ENCODE measurements at places on chromosomes 11 and 22.

DNA sequence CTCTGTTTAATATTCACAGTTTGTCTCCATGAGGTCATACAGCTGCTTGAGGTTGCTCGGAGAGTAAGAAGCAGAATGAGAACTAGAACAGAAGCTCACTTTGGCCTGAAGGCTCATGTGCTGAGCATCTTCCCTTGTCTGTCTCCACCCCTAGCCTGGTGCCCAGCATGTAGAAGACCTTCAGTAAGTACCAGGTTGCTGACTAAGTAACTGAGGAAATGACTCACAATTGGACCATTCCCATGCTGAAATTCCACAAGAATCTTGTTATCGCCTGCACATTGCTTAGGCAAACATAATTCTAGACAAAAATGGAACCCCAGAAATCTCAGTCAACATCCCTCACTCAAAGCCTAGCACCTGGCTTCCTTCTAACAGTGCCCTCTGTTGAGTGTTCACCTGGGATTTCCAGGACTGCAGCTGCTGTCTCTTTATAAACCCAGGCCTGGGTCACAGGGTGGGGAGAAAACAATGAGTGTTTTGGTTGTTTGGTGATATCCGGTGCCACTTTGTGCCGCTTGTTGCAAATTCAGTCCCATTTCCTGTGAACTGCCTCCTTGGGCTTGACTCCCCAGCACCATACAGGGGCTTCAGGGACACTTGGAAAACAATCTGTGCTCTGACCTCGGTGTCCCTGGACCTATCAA lies 406.8 kb downstream of the ETS1 start:
- DNase-seq: no peak

GRCh38 chr11:126423743-126424142 lies 68.3 kb downstream of the ST3GAL4 start:
- DNase-seq: no peak

DNA sequence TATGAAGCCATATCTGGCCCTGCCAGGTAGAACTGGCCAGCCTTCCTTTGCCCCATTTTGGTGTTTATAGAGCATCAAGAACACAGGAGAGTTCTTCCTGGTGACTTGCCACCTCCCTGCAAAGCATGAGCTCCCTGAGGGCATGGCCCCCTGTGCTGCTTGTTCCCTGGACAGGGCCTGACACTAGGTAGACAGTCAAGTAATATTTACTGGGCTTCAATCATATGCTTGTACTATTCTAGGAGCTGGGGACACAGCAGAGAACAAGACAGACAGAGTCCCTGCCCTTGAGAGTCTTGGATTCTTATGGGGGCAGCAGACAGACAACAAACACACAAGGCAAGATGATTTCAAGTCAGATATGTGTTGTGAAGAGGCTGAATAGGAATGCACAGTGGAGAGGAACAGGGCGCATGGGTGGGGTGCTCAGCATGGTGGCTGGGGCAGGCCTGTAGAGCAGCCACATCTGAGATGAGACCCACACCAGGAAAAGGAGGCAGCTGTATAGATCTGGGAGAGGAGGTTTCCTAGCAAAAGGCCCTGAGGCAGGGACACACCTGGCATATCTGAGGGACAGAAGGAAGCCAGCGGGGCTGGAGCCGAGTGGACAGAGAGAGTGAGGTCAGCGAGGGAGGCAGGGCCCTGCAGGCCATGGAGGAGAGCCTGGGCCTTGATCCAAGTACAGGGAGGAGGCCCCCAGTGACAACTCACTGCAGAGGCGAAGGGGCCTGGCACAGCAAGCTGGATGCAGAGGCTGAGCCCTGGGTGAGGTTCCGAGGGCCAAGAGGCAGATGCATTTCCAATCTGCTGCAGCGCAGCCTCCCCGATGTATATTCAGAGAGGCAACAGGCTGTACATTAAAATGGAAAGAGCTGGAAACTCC lies 10.2 kb upstream of the CBX6 start:
- DNase-seq: no peak

DNA sequence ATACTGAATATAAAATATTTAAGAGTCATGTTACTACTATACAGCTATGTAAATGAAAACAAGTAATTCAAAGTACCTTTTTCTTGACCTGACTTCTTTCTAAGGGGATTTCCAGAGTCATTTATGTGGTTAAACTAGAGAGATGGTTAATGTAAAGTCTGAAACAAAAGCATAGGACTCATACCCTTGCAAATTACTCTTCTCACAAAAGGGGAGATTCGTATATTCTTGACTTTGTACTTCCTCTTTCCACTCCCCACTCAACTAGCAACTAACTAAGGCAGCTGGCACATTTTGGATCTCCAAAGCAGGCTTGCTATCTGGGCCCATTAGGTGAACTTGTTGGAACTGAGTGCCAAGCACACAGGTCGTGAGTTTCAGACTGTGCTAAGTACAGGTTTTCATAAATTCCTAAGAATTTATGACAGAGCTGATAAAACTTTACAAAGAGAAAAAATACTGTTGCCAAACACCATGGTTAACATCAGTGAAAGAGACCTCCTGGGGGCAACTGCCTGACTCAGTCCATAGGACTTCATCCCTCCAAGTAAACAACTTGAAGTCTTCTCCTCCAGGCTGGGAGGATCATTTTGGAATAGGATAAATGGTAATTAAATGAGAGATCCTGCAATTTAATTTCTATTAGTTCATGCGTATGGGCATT lies 77.0 kb upstream of the DDI1 start:
- DNase-seq: no peak

- DNase-seq: no peak
Observed at GRCh38 chr22:17774206-17774925, at the start of gene BID. BID (minus strand) TSS chr22:17774469; CDS start chr22:17750116, 24,353 bp downstream.

DNA sequence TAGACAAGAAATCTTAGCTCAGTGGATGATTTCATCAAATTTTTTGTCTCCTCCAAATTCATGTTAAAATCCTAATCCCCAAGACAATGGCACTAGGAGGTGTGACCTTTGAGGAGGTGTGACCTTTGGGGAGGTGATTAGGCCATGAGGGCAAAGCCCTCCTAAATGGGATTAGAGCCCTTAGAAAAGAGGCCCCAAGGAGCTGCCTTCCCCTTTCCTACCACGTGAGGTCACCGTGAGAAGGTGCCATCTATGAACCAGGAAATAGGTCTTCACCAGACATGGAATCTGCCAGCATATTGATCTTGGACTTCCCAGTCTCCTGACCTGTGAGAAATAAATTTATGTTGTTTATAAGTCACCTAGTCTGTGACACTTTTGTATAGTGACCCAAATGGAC lies 138.7 kb downstream of the TRIM29 start:
- DNase-seq: no peak

Data from iPS DF 19.7 (cell line).